Right cardiac atrium (tissue), 5 donors: ENCODE measurements at places on chromosomes 4 and X. TPM values are rescaled to one million over a fixed set of nuclear protein-coding genes. Genes with fewer than 3 reads are reported as not detected.

MAGEB2 gene
- not detected for polyA plus RNA-seq

F8A1 gene
- 25.3 TPM for polyA plus RNA-seq

SAGE1 gene
- not detected for polyA plus RNA-seq

HPGDS gene
- 0.48 TPM for polyA plus RNA-seq

USP17L29 gene
- not detected for polyA plus RNA-seq

AMBN gene
- not detected for polyA plus RNA-seq

UCHL1 gene
- 63.9 TPM for polyA plus RNA-seq

CDX4 gene
- polyA plus RNA-seq: not detected

TRIM61 gene
- 2.3 TPM for polyA plus RNA-seq

DDX53 gene
- polyA plus RNA-seq: not detected

PNCK gene
- 9.1 TPM for polyA plus RNA-seq

FREM3 gene
- 0.02 TPM for polyA plus RNA-seq

ADGRL3 gene
- polyA plus RNA-seq: 0.52 TPM

SH3TC1 gene
- 5.4 TPM for polyA plus RNA-seq

BDH2 gene
- 46.6 TPM for polyA plus RNA-seq

STARD8 gene
- polyA plus RNA-seq: 6.0 TPM

CYP4V2 gene
- polyA plus RNA-seq: 19.6 TPM

UGT8 gene
- polyA plus RNA-seq: 0.81 TPM

XAGE1A gene
- polyA plus RNA-seq: not detected

FNIP2 gene
- polyA plus RNA-seq: 16.4 TPM

TNIP3 gene
- polyA plus RNA-seq: not detected

MAGEA2 gene
- polyA plus RNA-seq: not detected

ITM2A gene
- 76.3 TPM for polyA plus RNA-seq

TKTL2 gene
- polyA plus RNA-seq: not detected

PLP1 gene
- 25.9 TPM for polyA plus RNA-seq

S100G gene
- not detected for polyA plus RNA-seq

TRAM1L1 gene
- polyA plus RNA-seq: 0.38 TPM

DCLK2 gene
- polyA plus RNA-seq: 7.3 TPM

CT47B1 gene
- not detected for polyA plus RNA-seq

CDKL5 gene
- polyA plus RNA-seq: 3.3 TPM

C4orf36 gene
- polyA plus RNA-seq: 0.18 TPM

PIR gene
- 15.9 TPM for polyA plus RNA-seq

TMEM31 gene
- polyA plus RNA-seq: not detected

HSFX2 gene
- polyA plus RNA-seq: 0.77 TPM

DGKK gene
- polyA plus RNA-seq: not detected

FRAS1 gene
- polyA plus RNA-seq: 1.1 TPM

GYG2 gene
- 1.1 TPM for polyA plus RNA-seq

PCDH11X gene
- not detected for polyA plus RNA-seq

PHOX2B gene
- 0.16 TPM for polyA plus RNA-seq

EFHC2 gene
- polyA plus RNA-seq: 4.7 TPM

UVSSA gene
- polyA plus RNA-seq: 5.0 TPM

LPAR4 gene
- polyA plus RNA-seq: 0.14 TPM

NEUROG2 gene
- not detected for polyA plus RNA-seq

GAGE12J gene
- not detected for polyA plus RNA-seq

TEX13B gene
- not detected for polyA plus RNA-seq

ELF4 gene
- polyA plus RNA-seq: 1.7 TPM

CCDC160 gene
- 0.34 TPM for polyA plus RNA-seq

FAM3A gene
- 68.6 TPM for polyA plus RNA-seq
